ENCODE measurements at places on chromosomes 4 and X.

DNA sequence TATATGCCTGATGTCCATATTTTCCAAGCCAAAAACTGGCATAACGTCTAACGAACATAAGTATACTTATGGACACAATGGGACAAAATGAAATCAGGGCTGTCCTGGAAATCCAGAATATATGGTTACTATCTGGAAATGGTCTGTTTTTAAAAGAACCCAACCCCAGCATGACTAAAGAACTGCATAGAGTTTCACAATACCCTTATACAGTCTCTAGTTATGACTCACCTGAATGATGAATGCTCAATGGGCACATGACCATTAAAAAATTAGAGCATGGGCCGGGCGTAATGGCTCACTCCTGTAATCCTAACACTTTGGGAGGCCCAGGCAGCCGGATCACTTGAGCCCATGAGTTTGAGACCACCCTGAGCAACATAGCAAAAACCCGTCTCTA lies 31.8 kb downstream of the AMMECR1 start:
- H3K36me3 ChIP-seq = no peaks in the 10 kb centered on the region
- H3K4me1 ChIP-seq = peaks cover 4% of the 10 kb centered on the region
- DNase-seq = no peak
- no peak overlapping the region for H3K4me3 ChIP-seq
- H3K27ac ChIP-seq = no peak overlapping the region

DNA sequence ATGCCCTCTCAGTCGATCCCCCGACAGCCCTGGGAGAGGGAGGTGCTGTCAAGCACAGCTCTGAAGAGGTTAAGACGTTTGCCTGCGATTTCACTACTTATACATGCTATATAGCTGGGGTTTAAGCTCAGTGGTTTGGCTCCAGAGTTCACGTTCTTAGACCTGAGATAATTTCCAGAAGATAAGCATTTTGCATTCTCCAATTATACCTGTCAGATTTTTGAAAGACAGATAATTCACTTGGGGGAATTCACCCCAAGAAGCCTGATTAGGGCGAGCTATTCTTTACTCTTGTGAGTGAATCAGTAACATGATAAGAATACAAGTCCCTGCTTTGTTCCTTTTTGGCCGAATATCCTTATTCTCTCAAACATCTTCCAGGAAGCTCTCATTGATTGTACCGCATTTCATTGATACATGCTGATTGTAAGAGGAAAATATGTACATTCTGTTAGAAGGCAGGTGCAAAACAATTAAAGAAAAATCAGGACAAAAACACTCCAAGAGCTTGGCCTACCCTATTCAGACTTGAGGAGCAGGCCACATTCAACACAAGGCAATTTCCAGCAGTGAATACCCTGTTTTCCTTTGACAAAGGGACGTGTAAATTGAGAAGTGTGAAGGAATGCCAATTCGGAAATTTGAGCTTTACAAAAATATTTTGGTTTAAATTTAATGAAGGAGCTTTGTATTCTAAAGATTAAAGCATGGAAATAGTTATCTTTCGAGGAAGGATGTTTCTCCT lies 30.2 kb downstream of the TENM3 start:
- H3K27ac ChIP-seq = no peak overlapping the region
- DNase-seq = no peak
- H3K27me3 ChIP-seq = no peaks in the 10 kb centered on the region
- H3K4me1 ChIP-seq = no peaks in the 10 kb centered on the region
- no peak overlapping the region for H3K4me3 ChIP-seq
- no peaks in the 10 kb centered on the region for H3K36me3 ChIP-seq

GRCh38 chr4:161254375-161254774 lies 909.4 kb downstream of the FSTL5 start:
- H3K36me3 ChIP-seq = no peaks in the 10 kb centered on the region
- H3K4me3 ChIP-seq = no peak overlapping the region
- DNase-seq = no peak
- H3K27ac ChIP-seq = no peak overlapping the region
- no peaks in the 10 kb centered on the region for H3K4me1 ChIP-seq

DNA sequence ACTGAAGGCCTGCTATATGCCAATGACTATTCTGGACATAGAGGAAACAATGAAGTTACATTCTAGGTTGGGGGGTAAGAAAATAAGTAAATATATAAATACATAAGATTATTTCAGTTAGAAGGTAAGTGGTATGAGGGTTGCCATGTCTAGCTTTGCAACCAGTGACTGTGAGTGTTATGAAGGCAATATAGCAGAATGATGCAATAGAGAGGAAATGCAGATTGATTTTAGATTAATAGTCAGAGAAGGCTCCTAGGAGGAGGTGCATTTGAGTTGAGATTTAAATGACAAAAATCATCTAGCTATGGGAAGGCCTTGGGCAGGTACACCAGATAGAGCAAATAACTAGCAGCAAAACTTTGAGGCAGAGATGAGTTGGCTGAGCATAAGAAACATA lies 243.2 kb downstream of the FBXO8 start:
- no peaks in the 10 kb centered on the region for H3K36me3 ChIP-seq
- DNase-seq = no peak
- no peaks in the 10 kb centered on the region for H3K27me3 ChIP-seq
- no peak overlapping the region for H3K4me3 ChIP-seq
- H3K4me1 ChIP-seq = no peaks in the 10 kb centered on the region

- H3K27ac ChIP-seq = no peak overlapping the region
- no peak overlapping the region for H3K4me3 ChIP-seq
- DNase-seq = no peak
- H3K4me1 ChIP-seq = no peaks in the 10 kb centered on the region
- H3K36me3 ChIP-seq = no peaks in the 10 kb centered on the region
Measured at GRCh38 chr4:26001413-26001812, 87.4 kb downstream of the SMIM20 start.

DNA sequence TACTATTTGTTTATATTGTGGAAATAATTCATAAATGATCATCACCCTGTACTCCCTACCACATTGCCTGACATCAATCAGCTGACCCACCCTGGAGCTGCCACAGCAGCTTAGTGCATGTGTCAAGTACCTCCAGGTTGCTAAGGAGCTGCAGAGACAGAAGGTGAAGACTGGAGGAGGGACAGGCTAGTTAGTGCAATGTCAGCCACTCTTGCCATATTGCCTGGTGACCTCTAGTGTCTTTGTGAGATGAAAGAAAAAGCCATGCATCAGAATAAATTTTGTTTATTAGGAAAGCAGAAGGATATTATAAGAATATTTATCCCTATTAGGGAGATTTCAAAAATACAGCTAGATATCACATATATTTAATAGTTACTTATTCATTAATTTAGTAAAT lies 243.9 kb upstream of the FAT4 start:
- H3K27ac ChIP-seq = no peak overlapping the region
- no peaks in the 10 kb centered on the region for H3K36me3 ChIP-seq
- H3K27me3 ChIP-seq = no peaks in the 10 kb centered on the region
- DNase-seq = peak; percentile 3

DNA sequence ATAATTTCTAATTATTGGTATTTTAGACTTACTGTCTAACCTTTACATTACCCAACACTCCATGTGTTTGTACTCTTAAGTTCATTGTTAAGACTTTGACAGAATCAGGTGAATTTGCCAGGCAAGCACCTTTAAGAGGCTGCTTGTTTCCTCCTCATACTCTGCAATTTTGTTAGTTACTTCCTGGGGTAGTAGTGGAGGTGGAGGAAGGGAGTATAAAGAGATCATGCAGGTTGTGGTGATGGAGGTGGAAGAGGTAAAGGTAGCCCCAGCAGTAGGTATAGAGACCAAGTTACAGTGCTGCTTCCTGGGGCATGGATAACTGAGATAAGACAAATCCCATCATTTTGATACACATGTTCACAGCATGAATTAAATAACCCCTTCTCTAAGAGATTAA lies 6.7 kb downstream of the WDR44 start:
- no peaks in the 10 kb centered on the region for H3K36me3 ChIP-seq
- DNase-seq = no peak
- H3K4me3 ChIP-seq = no peak overlapping the region
- H3K27me3 ChIP-seq = no peaks in the 10 kb centered on the region

GRCh38 chr4:74374561-74375327 lies 9.8 kb downstream of the EREG start:
- H3K36me3 ChIP-seq = no peaks in the 10 kb centered on the region
- no peak overlapping the region for H3K27ac ChIP-seq
- no peak for DNase-seq
- no peak overlapping the region for H3K4me3 ChIP-seq

GRCh38 chr4:94457692-94458106 lies 6.0 kb downstream of the PDLIM5 start:
- no peak overlapping the region for H3K4me3 ChIP-seq
- peak overlapping the region; percentile 61 for H3K27ac ChIP-seq
- peaks cover 56% of the 10 kb centered on the region for H3K4me1 ChIP-seq
- H3K27me3 ChIP-seq = no peaks in the 10 kb centered on the region
- no peaks in the 10 kb centered on the region for H3K36me3 ChIP-seq

DNA sequence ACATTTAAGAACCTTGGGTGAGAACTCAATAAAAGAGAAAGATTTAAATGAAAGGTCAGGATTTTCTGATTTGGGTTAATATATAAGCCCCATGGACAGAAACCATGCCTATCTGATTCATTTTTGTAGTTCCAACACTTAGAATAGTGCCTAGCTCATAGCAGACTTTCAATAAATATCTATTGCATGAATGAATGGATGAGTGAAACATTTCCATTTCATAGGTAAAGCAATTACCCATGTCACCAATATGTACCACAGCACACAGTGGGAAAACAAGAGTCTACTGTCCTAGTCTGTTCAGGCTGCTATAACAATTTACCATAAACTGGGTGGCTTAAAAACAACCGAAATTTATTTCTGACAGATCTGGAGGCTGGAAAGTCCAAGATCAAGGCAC lies 63.9 kb upstream of the PTPN13 start:
- no peak for DNase-seq
- H3K27me3 ChIP-seq = no peaks in the 10 kb centered on the region

DNA sequence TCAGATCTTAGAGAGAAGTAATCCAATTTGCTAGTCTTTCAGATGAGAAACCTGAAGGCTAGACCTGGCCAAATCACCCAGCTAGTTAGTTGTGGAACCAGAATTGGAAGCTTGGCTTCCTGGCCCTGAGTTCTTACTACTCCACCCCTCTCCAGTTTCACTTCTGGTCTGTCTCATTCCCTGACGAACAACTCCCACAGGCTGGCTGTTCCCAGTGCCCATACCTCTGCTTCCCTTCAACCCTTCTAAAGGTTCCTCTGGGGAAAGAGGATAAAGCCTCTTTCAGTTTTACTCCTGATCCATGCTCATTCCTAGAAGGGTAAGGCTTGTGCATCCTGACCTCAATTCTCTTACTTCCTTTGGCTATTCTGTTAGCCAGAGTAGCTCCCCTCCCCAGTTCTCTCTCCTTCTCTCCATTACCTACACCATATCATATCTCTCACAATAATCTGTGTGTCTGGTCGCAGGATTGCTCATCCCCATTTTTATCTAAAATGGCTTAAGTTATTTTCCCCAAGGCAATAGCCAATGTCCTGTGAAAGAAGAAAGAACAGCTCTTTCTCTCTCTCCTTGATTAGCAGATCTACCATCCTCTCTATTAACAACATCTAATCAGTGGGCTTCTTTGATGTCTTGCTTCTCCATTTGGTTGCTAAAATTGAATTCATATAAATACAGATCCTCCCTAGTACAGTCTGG lies 155.0 kb upstream of the MAOA start:
- H3K36me3 ChIP-seq = no peaks in the 10 kb centered on the region
- H3K27ac ChIP-seq = no peak overlapping the region
- no peaks in the 10 kb centered on the region for H3K4me1 ChIP-seq

- H3K4me1 ChIP-seq = peaks cover 21% of the 10 kb centered on the region
- no peak overlapping the region for H3K27ac ChIP-seq
- no peak overlapping the region for H3K4me3 ChIP-seq
- no peaks in the 10 kb centered on the region for H3K36me3 ChIP-seq
- peaks cover 16% of the 10 kb centered on the region for H3K27me3 ChIP-seq
- no peak for DNase-seq
Measured at GRCh38 chr4:41883988-41884734, 51.1 kb upstream of the TMEM33 start.

DNA sequence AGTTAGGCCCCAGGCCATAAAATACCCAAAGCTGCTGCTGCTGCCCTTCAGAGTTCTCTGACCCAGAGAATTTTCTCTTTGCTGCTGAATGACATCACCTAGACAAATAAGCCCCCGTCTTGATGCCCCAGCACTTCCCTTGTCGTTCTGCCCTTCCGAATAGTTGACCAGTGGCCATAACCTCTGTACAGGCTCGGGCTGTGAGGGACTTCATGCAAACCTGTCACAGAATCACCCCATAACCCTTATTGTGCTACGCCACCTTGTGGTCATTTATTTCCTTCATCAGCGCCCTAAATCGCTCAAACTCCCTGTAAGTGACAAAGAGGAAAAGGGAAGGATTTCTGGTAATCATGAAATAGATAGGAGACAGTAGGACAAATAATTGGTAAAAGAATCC lies 18.8 kb downstream of the SPACA5 start:
- H3K36me3 ChIP-seq = no peaks in the 10 kb centered on the region
- H3K4me3 ChIP-seq = no peak overlapping the region
- DNase-seq = peak; percentile 42

GRCh38 chr4:610411-611261 lies 14.7 kb upstream of the PDE6B start:
- no peaks in the 10 kb centered on the region for H3K27me3 ChIP-seq
- H3K4me3 ChIP-seq = no peak overlapping the region
- H3K27ac ChIP-seq = no peak overlapping the region
- H3K4me1 ChIP-seq = no peaks in the 10 kb centered on the region
- H3K36me3 ChIP-seq = no peaks in the 10 kb centered on the region

Measured in thyroid gland (tissue), 4 donors.